ENCODE measurements at places on chromosomes 4 and X. TPM values are rescaled to one million over a fixed set of nuclear protein-coding genes. Genes with fewer than 3 reads are reported as not detected.

The ATP8A1 gene
- 0.83 TPM for total RNA-seq

DNA sequence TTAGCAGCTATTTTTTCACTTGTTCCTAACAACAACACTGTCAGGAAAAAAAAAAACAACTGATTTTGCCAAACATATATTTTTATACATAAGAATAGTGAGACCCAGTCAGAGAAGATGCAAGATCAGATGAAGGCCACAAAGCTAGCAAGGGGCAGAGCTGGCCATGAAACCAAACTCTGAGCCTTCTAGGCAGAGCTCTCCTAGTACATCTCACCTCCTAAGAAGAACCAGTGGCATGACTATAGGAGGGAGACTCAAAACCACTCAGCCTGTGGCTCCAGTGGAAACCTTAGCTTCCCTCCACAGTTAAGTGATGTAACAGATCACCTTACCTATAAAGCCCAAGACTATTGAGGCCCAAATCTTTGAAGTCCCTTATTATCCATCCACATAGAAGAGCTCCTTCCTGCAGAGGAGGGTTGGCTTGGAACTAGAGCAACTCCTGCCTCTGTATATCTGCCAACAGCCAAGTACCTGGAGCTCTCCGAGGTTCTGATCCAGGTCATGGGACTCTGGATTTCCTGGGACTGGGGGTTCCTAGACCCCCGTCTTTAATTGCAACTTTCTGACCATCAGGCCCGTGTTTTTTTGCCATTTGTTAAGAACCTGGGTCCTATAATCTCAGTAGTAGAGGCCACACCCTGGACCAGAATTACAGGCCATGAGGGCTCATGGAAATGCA is 136.5 kb downstream of the SH3KBP1 start:
- no peak for DNase-seq

The PAGE4 gene
- total RNA-seq, result not detected

The NDP gene
- total RNA-seq, result 0.28 TPM

GRCh38 chr4:188732131-188732530 is 592.9 kb downstream of the TRIML1 start:
- no peak for DNase-seq

- DNase-seq, result no peak
These were observed 311.7 kb upstream of the TAPT1 start for GRCh38 chr4:16537926-16538325.

The EMD gene
- total RNA-seq, result 11.4 TPM

The SSX3 gene
- total RNA-seq, result not detected

- DNase-seq, result no peak
These were observed 12.1 kb upstream of the ARAP2 start for GRCh38 chr4:36256398-36256891.
